ENCODE measurements at places on chromosomes 5 and 9.

GRCh38 chr5:43553381-43553780 is 3.5 kb downstream of the PAIP1 start:
- no peak overlapping the region for H3K27ac ChIP-seq
- no peaks in the 10 kb centered on the region for H3K27me3 ChIP-seq
- peaks cover 39% of the 10 kb centered on the region for H3K4me1 ChIP-seq
- no peak for DNase-seq
- peaks cover 25% of the 10 kb centered on the region for H3K36me3 ChIP-seq

DNA sequence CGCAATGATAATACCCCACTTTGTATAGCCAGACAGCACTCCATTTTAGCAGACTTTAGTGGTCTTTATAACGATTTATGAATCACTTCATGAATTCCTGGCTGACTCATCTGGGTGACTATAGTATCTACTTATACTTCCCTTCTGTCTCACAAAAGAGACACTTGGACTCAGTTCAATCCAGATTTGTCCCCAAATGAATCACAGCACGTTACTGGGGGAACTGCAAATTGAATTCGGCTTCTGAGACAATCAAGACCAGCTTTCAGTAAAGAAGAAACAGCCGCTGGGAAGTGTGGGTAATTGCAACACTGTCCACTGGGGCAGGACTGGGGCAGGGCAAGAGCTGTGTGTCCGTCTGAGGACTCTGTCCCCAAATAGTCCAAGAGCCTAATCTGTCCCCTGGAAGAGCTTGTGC is 337.3 kb upstream of the RFX3 start:
- no peaks in the 10 kb centered on the region for H3K36me3 ChIP-seq
- no peaks in the 10 kb centered on the region for H3K27me3 ChIP-seq
- no peak overlapping the region for H3K27ac ChIP-seq
- H3K4me3 ChIP-seq, result no peak overlapping the region
- no peak for DNase-seq
- no peaks in the 10 kb centered on the region for H3K4me1 ChIP-seq

GRCh38 chr5:171493646-171494393 is 74.4 kb downstream of the FGF18 start:
- H3K27me3 ChIP-seq, result no peaks in the 10 kb centered on the region
- no peak for DNase-seq
- H3K36me3 ChIP-seq, result no peaks in the 10 kb centered on the region
- H3K27ac ChIP-seq, result peak overlapping the region; percentile 88
- no peak overlapping the region for H3K4me3 ChIP-seq
- H3K4me1 ChIP-seq, result peaks cover 16% of the 10 kb centered on the region

GRCh38 chr9:14159440-14160216 is 154.3 kb downstream of the NFIB start:
- no peaks in the 10 kb centered on the region for H3K36me3 ChIP-seq
- H3K4me3 ChIP-seq, result no peak overlapping the region
- no peak overlapping the region for H3K27ac ChIP-seq
- no peak for DNase-seq
- no peaks in the 10 kb centered on the region for H3K4me1 ChIP-seq

- no peaks in the 10 kb centered on the region for H3K36me3 ChIP-seq
- no peaks in the 10 kb centered on the region for H3K27me3 ChIP-seq
- DNase-seq, result no peak
Observed at GRCh38 chr5:44914221-44914620, 105.5 kb downstream of the MRPS30 start.

- no peak for DNase-seq
- H3K36me3 ChIP-seq, result no peaks in the 10 kb centered on the region
- no peak overlapping the region for H3K4me3 ChIP-seq
- H3K4me1 ChIP-seq, result peaks cover 13% of the 10 kb centered on the region
- no peaks in the 10 kb centered on the region for H3K27me3 ChIP-seq
Observed at GRCh38 chr5:168988699-168989098, 312.2 kb downstream of the SLIT3 start.

GRCh38 chr5:176675676-176676360 is 28.5 kb downstream of the TSPAN17 start:
- peak; percentile 57 for DNase-seq
- H3K36me3 ChIP-seq, result no peaks in the 10 kb centered on the region
- peaks cover 9% of the 10 kb centered on the region for H3K27me3 ChIP-seq
- no peak overlapping the region for H3K4me3 ChIP-seq
- no peaks in the 10 kb centered on the region for H3K4me1 ChIP-seq

DNA sequence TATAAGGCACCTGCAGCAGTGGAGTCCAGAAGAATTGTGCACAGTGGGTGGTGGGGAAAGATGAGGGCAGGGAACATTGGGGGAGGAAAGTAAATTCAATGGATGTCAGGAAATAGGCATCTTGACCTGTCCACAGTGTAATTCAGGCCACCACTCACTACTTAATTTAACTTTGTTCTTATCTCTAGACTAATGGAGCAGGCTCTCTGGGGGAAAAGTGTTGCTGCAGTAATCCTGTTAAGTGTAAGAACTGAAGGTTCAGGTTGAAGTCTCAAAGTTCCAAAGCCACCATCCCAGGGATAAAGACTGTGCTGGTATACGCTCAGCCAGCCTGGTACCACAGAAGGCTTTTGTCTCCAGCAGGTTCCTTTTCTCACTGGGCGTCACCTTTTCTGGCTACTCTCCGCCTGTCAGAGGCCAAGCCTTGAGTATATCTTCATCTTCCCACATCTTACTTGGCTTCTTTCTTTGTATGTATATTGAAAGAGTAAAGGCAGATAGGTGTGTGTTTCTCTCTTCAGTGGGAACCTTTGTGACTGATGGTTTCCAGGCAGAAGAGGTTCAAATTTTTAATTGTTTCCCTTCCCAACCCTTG is 150.9 kb upstream of the DMRT1 start:
- H3K36me3 ChIP-seq, result no peaks in the 10 kb centered on the region
- peaks cover 20% of the 10 kb centered on the region for H3K4me1 ChIP-seq
- H3K27ac ChIP-seq, result peak overlapping the region; percentile 3
- H3K4me3 ChIP-seq, result no peak overlapping the region
- DNase-seq, result no peak

DNA sequence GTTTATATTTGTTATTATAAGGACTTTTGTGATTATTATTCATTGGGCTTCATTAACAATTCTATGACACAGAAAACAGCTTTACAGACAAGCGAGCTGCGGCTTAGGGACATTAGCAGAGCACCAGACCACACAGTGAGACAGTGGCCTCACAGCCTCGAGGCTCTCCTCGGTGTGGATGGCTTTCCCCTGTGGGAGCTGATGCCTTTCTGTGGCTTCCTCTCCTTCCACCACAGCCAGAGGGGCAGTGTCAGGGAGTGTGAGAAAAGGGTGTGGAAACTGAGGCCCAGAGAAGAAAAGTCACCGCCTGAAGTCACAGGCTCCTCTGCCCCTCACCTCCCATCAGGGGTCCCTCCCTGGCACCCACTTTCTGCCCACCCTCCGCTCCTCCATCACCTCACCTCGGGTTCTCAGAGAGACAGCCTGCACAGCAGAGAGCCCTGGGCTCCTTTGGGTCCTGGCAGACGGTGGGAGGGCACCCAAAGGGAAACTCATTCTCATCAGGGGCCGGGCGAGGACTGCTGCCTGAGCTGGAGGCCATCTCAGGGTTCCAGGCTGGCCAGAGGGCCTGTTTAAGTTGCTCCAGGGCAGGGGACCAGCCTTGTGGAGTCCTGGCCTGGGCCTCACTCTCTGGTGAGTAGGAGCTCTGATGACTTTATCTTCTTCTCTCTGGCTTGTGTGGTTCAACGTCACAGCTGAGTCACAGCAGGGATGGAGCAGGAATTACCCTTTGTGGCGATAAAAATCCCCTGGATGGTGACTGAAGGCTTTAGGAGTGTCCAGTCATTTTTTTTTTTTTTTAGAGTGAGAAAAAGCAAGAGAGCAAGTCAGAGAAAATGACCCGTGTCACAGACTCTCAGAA is 830 bp downstream of the TRAF1 start:
- peaks cover 21% of the 10 kb centered on the region for H3K4me1 ChIP-seq
- H3K36me3 ChIP-seq, result no peaks in the 10 kb centered on the region
- H3K27ac ChIP-seq, result no peak overlapping the region
- DNase-seq, result no peak

DNA sequence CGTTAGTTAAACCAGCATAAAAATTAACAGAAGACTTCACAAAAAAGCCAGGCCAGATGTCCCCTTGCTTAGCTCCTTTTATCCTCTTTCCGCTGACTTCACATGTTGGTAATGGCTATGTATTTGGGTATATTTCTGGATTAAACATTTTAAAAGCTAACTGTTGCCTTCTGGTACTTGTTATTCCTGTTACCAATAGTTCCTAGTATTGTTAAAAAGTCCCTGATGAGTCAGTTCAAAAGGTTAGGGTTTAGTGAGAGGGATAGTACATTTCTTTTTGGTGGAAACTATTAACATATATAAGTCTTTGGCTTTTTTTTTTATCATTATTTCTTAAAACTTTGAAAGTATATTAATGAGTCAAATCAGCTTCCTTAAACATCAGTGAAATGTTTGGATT is 103.2 kb upstream of the ELL2 start:
- H3K27me3 ChIP-seq, result no peaks in the 10 kb centered on the region
- no peak overlapping the region for H3K4me3 ChIP-seq
- H3K4me1 ChIP-seq, result peaks cover 12% of the 10 kb centered on the region
- DNase-seq, result no peak
- no peaks in the 10 kb centered on the region for H3K36me3 ChIP-seq

DNA sequence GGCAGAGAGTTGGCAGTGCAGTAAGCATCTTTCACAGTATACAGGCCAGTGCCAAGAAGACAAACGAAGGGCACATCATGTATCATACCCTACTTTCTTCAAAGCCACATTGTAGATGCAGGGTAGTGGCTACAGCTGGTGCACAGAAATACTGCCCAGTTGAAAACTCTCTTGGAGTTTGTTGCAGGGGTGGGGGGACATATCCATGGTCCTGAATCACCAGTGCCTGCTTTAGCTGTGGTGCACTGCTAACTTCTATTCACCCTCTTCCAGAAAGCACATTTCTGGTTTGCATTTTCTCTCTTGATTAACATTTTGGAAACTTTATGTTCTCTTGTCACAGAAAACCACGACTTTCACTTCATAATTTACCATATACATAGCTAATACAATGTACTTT is 196.6 kb downstream of the PAPPA start:
- no peaks in the 10 kb centered on the region for H3K27me3 ChIP-seq
- peak; percentile 64 for DNase-seq
- no peak overlapping the region for H3K27ac ChIP-seq
- no peaks in the 10 kb centered on the region for H3K36me3 ChIP-seq
- no peak overlapping the region for H3K4me3 ChIP-seq
- H3K4me1 ChIP-seq, result no peaks in the 10 kb centered on the region

- no peaks in the 10 kb centered on the region for H3K36me3 ChIP-seq
- DNase-seq, result no peak
- H3K4me1 ChIP-seq, result peaks cover 3% of the 10 kb centered on the region
- no peak overlapping the region for H3K27ac ChIP-seq
Observed at GRCh38 chr5:52807723-52808122, 20.0 kb downstream of the ITGA1 start.

DNA sequence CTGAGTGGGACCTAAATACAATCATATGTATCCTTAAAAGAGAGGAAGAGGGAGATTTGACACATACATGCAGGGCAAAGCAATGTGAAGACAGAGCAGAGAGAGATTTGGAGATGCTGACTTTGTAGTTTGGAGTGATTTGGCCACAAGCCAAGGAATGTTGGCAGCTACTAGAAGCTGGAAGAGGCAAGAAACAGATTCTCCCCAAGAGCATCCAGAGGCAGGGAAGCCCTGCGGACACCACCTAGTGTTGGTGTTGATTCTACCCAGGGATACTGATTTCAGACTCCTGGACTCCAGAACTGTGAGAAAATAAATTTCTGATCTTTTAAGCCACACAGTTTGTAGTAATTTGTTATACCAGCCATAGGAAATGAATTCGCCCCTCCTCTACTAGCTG is 64.9 kb upstream of the OSMR start:
- no peaks in the 10 kb centered on the region for H3K36me3 ChIP-seq
- H3K4me3 ChIP-seq, result no peak overlapping the region
- H3K27me3 ChIP-seq, result no peaks in the 10 kb centered on the region
- no peak overlapping the region for H3K27ac ChIP-seq
- DNase-seq, result peak; percentile 25

DNA sequence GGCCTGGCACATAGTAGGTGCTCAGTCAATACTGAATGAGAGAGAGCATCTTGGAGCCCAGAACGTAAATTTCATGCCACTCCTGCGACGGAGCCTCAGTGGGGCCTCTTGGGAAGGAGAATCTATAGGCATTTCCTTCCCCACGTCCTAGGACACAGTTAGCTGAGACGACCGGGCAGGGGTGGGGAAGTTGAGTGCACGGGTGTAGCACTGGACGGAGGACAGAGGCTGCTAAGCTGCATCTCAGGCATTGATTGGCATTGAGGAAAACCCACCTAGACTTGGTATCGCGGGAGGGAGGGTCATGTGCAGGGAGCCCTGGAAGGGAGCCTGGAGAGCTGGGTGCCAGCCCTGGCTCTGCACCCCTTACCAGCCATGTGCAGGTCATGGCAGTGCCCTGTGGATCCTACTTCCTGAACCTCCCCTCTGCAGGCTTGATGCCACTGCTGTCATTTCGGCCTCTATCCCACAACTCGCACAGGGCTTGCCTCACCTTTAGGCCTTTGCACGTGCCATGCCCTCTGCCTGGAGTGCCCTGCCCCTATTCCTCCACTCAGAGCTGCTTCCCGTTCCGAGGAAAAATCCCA is 25.6 kb downstream of the NEK6 start:
- no peak for DNase-seq
- H3K27ac ChIP-seq, result no peak overlapping the region
- H3K4me1 ChIP-seq, result no peaks in the 10 kb centered on the region
- no peak overlapping the region for H3K4me3 ChIP-seq

GRCh38 chr9:122192914-122193525 is 33.3 kb downstream of the MORN5 start:
- no peak for DNase-seq
- H3K27ac ChIP-seq, result no peak overlapping the region
- no peak overlapping the region for H3K4me3 ChIP-seq
- H3K27me3 ChIP-seq, result peaks cover 5% of the 10 kb centered on the region
- H3K36me3 ChIP-seq, result no peaks in the 10 kb centered on the region

- H3K36me3 ChIP-seq, result no peaks in the 10 kb centered on the region
- no peaks in the 10 kb centered on the region for H3K27me3 ChIP-seq
- no peak for DNase-seq
- no peaks in the 10 kb centered on the region for H3K4me1 ChIP-seq
Observed at GRCh38 chr5:153187503-153187902, 303.0 kb upstream of the GRIA1 start.

- no peak overlapping the region for H3K27ac ChIP-seq
- peaks cover 23% of the 10 kb centered on the region for H3K4me1 ChIP-seq
- H3K4me3 ChIP-seq, result no peak overlapping the region
- H3K27me3 ChIP-seq, result no peaks in the 10 kb centered on the region
- no peaks in the 10 kb centered on the region for H3K36me3 ChIP-seq
Observed at GRCh38 chr5:180470966-180471582, 23.1 kb upstream of the CNOT6 start.

- no peaks in the 10 kb centered on the region for H3K27me3 ChIP-seq
- no peak for DNase-seq
- H3K4me1 ChIP-seq, result no peaks in the 10 kb centered on the region
- H3K4me3 ChIP-seq, result no peak overlapping the region
Observed at GRCh38 chr5:115391780-115392179, 95.3 kb upstream of the CCDC112 start.

- H3K4me3 ChIP-seq, result no peak overlapping the region
- H3K27ac ChIP-seq, result no peak overlapping the region
- no peaks in the 10 kb centered on the region for H3K36me3 ChIP-seq
- no peaks in the 10 kb centered on the region for H3K4me1 ChIP-seq
- no peak for DNase-seq
Observed at GRCh38 chr9:127392166-127392565, 4.8 kb upstream of the SLC2A8 start.

Data from cardiac muscle cell (in vitro differentiated cells and primary cell).